Activated T-helper 9 cell treated with anti-CD3 and anti-CD28 coated beads, Interleukin-2, amount 50 U/mL, for 16 hours (primary cell): ENCODE measurements at places on chromosomes 3 and 15.

DNA sequence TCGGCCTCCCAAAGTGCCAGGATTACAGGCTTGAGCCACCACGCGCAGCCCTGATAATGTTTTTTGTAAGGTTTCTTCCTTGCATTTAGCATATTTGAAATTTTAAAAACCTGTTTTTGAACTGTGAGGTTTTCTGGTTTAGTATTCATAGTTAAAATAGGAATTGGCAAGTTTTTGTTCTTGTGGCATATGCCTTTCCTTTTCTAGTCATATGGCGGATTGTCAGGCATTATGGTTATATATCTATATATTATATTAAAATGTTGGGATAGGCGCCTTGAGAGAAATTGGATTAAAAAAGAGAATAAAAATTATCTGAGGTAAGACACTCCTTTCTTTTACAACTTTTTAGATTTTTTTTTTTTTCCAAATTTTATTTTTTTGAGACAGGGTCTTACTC, 28.4 kb downstream of the FXR1 start:
- DNase-seq: no peak

DNA sequence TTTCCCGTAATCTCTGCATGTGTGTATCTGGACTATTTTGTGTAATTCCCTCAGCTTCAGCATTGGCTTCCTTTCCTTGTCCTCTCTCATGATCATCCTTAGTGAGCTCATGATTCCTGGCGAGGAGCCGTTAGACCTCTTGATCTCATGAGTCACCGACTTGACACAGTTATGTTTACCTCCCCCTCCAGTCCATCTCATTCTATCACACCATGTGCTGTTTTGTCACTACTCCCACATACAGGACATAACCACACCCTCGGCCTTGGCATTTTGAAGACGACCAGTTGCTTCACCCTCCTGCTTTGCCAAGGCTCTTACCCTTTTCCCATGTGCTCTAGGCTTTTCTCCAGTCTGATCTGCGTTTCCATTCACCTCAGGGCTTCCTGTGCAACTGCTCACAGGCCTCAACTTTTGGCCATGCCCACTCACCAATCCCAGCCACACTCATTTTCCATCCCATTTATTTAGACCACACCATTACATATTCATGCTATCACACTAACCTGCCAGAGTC, 41.5 kb downstream of the CP start:
- no peak for DNase-seq

GRCh38 chr3:101216710-101217465, 103.5 kb downstream of the IMPG2 start:
- no peak for DNase-seq

DNA sequence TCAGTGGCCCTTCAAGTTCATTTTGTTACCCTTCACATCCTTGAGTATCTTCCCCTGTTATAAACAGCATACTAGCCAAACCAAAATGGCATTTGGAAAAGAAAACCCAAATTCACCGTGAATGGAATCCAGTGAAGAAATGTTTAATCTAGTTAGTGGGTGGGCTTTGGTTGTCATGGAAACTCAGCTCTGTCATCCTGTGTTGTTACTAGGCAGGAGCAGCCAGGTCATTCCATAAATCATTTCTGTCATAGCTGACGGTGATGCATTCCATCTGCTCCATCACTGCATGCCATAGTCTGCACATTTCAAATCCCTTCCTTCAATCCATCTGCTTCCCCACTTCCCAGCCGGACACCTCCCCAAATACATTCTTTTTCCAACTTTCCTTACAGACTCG, 140.4 kb upstream of the CGNL1 start:
- no peak for DNase-seq

DNA sequence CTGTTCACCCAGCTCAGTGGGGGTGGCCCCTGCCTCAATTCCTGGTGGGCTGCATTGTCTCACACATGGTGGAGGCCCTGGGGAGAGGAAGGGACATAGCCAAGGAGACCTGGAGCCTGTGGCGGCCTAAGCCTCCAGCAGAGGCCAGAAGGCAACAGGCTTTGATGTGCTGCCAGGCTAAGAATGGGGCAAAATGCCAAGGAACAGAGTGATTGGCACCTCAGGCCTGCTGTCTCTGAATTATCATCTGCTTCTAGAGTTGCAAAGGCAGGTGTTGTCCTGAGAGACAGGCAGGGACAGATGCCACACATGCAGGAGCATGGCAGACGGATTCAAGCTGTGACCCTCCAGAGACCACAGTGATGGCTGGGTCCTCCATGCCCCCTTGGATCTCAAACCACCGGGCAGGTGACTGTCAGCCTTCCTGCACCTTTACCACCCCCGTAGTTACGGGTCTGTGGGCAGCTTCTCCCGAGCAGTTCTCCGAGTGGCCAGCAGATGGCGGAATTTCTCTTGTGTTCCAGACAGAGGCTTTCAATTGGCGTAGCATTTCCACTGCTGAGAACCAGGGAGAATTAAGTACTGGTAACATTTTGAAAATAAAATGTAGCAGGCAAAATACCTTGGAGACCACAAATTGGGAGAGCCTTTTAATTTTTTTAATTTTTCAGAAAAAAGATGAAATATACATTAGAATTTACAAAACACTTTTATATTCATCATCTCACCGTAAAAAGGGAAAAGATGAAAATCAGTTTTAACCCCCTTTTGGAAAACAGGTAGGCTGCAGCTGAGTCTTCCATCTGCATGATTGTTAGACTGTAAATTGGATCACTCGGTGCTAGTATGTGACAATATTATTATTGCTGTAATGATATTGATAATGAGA, 525.5 kb upstream of the CFAP20DC start:
- peak; percentile 72 for DNase-seq

DNA sequence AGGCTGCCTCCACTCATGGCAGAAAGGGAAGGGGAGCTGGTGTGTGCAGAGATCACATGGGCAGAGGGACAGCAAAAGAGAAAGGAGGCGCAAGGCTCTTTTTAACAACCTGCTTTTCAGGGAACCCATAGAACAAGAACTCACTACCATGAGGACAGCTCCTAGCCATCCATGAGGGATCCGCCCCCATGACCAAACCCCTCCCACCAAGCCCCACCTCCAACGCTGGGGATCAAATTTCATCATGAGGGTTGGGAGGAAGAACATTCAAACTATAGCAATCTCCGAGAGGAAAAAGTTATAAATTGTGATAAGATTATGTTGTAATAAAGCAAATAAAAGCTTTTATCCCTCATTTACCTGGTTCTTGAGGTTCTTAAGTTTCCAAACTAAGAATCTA, 84.7 kb upstream of the LMCD1 start:
- no peak for DNase-seq

- DNase-seq: peak; percentile 21
These were observed 66.4 kb upstream of the NR2E3 start for GRCh38 chr15:71743861-71744382.

- no peak for DNase-seq
These were observed 248.9 kb downstream of the SLCO3A1 start for GRCh38 chr15:92102395-92102755.

- DNase-seq: no peak
These were observed 53.1 kb upstream of the ULK4 start for GRCh38 chr3:42014921-42015533.

- DNase-seq: no peak
These were observed 314.7 kb upstream of the CFAP20DC start for GRCh38 chr3:59364496-59364895.

DNA sequence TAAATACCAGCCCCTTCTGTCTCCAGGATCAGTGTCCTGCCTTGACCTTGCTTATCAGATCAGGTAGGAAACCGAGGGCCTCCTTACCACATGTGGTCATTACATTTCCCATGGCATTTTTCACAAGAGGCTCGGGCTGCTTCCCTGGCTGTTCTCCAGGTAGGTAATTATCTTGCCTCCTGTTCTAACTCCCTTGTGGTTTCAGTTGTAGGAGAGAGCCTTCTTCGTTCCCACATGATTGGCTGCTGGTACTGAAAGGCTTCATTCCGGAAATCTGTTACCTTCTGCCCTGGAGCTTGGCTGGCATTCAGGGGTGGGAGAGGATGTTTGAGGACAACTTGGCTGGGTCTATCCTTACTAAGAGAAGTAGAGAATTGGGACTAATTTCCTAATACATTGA, 46.8 kb upstream of the RORA start:
- no peak for DNase-seq

GRCh38 chr3:146117406-146118285, 43.3 kb downstream of the PLOD2 start:
- DNase-seq: no peak

- DNase-seq: peak; percentile 31
These were observed 794 bp downstream of the LRIG1 start for GRCh38 chr3:66499881-66500575.

GRCh38 chr3:52679199-52679538, 6.5 kb downstream of the PBRM1 start:
- no peak for DNase-seq

DNA sequence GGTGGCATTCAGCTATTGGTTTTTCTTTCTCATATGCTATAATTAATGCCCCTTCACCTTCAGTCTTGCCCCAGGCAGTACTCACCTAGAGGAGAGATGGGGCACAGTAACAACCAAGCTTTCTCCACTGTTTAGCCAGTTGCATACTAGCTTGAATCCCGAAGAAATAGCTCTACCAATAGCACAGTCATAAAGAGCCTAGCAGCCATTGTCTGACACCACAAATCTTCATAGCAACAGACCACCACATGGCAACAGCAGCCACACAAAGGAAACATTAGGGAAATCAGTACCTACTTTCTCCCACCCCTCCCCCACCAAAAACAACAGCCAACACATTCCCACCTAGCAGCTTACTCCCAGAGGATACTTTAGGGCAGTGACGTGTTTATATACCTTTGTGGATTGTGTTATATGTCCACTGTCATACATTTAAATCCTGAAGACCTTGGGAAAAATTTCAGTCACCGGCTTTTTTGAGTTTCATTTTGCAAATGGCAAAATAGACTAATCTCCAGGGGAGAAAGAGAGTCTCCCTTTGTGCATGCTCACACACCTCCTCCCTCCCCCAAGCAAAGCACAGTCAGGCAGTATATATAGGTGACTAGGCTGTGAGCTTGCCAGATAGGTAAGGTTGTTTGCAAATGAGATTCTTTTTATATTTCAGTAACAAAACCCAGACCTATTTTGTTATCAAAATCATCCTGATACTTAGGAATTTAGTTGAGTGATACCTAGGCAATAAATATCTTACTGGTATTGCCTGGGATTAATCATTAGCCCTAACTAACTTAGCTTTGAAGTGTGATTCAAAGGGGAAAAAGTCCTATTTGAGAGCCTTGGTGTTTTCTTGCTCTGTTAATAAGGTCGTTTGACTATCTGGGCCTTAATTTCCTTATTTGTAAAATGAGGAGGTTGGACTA, 140.6 kb downstream of the RBPMS2 start:
- DNase-seq: no peak

DNA sequence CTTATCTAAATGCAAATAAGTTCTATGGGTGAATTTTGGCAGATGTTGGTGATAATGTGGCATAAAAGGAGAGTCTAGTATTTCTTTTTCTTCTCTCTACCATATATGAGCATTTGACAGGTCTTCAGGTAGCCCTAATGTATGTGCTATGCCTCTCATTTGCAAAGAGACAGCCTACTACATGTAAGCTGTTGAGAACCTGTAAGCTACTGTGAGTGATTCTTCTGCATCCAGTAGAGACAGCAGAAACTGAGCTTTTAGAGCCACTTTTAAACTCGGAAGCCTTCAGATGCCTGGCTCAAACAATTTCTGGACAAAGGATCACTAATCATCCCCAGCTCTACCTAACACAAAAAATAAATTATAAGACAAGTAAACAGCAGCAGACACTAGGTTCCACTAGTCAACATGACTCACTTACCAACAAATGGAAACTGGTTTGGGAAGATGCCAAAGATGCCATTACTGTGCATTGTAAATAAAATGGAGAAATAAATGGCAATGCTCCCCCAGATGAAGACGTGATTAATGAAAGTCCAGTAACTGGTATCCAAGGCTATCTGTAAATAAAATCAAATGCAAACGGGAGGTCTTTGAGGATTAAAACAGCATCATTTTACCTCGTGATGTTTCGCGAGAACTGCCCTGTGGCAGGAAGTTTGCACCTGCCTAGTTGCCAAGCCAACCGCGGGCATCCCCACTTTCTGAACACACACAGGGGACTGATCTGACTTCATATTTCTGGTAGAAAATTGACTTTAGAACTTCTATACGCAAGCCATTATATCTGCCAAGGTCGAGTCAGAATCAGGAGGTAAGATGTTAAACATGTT, 245.3 kb downstream of the DTWD1 start:
- no peak for DNase-seq

- DNase-seq: no peak
These were observed 72.7 kb upstream of the TAMM41 start for GRCh38 chr3:11919390-11919789.

DNA sequence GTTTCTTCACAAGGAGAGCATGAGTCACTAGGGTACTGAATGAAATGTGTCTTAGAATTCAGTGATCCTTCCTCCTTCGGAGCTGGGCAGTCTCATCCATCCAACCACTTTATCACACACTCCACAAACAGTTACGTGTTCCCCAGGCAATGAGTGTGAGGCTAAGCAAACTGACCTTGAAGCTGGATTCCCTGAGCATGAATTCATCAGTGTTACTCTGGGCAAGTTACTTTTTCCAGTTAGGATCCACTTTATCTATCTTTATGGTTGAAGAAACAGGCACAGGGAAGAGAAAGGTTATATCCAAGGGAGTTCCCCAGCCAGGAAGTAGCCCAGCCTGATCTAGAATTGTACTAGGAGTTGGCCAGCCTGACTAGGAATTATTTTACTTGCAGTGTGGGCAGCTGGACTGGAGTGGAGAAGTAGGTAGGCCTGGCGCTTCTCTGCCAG, 17.1 kb upstream of the GCNT3 start:
- DNase-seq: no peak

DNA sequence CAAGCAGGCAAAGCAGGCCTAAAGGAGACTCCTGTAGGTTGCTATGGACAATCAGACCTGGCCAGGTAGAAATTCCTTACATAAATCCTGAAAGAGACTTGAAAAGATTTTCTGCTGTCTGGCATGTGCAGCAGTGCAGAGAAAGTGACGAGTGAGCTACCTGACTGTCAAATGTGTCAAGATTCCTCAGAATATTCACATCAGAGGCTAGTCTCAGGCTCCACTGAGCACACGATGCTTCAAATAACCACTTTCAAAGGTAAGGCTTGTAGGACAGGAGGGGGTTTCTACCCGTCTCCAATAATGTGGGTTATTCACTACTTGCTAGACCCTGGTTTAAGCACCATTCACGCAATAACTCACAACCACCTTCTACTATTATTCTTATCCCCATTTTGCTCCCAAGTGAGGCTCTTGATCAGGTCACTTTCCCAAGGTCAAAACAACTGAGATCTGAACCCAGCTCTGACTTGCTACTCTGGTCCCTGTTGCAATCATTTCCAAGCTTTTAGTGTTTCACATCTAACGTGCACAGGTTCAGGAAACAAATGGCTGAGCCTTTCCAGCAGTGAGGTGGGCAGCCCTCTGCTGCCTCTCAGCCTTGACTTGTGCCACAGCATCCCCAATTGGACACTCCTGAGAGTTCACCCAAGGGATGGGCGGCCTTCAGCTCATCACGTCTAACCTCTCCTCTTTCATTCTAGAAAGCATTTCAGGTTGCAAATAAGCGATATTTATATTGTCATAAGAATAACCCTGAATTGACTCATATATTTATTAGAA, 329.9 kb upstream of the WNT5A start:
- DNase-seq: no peak

GRCh38 chr3:41000471-41000870, 198.8 kb upstream of the CTNNB1 start:
- no peak for DNase-seq
